NCI-H2081 (cell line): ENCODE measurements at places on chromosomes 11 and 22.

- no peak for DNase-seq
Measured at GRCh38 chr11:78782725-78783124, 208.1 kb upstream of the NARS2 start.

GRCh38 chr22:23183061-23183698, 2.9 kb downstream of the BCR start:
- DNase-seq, result peak; percentile 28

- DNase-seq, result peak; percentile 40
Measured at GRCh38 chr11:95788921-95789505, 569 bp downstream of the FAM76B start.

DNA sequence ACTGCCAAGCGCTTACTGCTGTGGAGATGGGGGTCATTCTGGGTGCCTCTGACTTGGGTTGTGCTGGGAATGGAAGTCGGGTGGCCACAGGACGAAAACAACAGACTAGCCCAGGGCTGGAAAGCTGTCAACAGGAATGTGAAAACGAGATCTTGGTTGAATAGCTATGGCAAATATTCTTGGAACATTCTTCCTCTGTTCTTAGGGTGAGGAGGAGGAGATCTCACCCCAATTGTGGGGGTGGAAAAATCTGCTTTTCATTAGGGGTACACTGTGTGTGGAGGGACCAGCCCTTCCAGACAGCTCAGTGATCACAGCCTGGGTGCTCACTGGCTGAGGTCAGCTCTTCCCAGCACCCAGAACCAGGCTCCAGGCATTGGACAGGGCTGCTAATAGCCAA, 52.0 kb upstream of the PRSS23 start:
- DNase-seq, result no peak

DNA sequence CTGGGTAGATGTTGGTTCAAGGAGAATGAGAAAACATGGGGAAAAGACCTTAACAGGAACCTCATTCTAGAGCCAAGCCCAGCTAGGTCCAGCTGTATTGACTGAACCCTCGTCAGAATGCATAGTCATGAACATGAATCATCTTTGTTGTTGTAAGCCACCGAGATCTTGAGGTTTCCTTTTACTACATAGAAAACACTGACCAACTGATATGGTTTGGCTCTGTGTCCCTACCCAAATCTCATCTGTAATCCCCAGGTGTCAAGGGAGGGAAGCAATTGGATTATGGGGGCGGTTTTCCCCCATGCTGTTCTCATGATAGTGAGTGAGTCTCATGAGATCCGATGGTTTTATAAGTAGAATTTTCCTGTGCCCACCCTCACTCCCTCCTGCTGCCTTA, 19.4 kb upstream of the PHOX2A start:
- no peak for DNase-seq

DNA sequence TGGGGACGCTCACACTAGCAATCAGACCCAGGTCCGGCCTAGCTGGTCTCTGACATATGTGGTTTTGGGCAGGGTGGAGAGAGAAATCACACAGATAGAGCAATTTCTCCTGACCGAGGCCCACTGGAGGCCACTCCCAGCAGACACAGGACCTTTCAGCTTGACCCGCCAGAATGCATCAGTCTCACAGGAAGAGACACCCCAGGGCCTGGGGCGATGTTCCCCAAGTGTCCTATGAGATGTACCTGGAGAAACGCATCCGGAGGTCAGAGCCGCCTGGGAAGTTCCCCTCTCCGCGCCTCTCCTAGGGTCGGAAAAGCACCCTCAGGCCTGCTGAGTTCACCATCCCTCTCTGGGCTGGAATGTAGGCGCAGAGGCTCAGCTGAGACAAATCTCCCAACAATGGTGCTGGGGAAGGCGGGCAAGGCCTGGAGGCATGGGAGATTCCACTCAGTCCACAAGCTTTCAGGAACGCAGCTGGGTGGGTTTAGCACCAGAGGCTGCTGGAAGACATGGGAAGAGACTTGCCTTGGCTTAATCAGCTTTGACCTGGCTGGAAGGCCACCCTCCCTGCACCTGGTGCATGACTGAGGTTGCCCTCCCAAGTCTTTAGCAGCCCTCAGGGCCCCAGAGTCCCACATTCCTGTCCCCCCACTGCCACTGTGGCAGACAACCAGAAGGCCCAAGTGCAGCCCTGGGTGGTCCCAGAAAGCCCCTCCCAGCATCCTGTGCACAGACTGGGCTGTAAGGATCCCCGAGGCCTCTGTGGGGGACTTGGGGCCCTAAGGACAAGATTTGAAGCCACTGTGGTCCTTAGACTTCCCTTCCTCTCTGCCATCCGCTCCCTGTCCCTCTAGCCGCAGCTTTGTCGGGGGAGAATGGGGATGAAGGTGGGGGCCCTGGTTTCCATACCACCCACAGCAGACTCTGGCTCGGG, 57.5 kb downstream of the RTL6 start:
- DNase-seq, result no peak

DNA sequence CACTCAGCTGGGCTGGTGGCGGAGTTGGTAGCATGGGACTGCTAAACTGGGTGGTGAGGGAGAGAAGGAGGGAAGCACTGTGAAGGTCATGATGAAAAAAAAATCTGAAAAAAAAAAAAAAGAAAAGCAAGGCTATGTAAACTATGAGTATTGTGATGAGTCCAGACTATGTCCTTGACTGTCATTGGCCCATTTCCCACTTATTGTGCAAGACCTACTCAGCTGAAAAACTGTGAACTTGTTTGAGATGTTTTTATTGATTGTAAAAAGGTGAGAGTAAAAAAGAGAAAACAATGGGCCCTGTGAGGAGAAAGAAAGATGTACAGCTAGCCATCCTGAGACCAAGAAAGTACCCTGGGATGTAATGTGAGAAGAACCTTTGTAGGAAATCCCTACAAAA, 798.4 kb upstream of the TENM4 start:
- DNase-seq, result no peak

- no peak for DNase-seq
Measured at GRCh38 chr11:119672597-119672996, 56.4 kb downstream of the NECTIN1 start.

GRCh38 chr11:84714316-84714780, 912.8 kb downstream of the DLG2 start:
- no peak for DNase-seq

- DNase-seq, result no peak
Measured at GRCh38 chr11:129380413-129380812, 4.8 kb downstream of the BARX2 start.

GRCh38 chr11:96242191-96242847, 100.7 kb downstream of the MAML2 start:
- no peak for DNase-seq

DNA sequence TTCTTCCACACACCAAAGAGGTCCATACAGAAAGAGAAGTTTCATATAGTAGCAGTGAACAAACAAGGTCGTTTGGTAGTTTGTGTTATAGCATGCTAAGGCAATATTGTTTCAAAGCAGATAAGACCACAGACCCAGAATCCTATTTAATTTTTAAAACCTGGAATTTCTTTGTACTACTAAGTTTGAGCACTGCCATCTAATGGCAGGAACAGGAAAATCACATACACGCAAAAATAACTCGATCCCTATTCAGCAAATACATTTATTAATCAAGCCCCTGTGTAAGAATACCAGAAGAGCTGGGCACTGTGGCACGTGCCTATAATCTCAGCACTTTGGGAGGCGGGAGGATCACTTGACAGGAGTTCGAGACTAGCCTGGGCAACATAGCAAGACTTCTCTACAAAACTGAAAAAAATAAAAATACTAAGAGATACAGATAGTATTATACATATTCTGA, 2.9 kb upstream of the BTBD10 start:
- peak; percentile 65 for DNase-seq

DNA sequence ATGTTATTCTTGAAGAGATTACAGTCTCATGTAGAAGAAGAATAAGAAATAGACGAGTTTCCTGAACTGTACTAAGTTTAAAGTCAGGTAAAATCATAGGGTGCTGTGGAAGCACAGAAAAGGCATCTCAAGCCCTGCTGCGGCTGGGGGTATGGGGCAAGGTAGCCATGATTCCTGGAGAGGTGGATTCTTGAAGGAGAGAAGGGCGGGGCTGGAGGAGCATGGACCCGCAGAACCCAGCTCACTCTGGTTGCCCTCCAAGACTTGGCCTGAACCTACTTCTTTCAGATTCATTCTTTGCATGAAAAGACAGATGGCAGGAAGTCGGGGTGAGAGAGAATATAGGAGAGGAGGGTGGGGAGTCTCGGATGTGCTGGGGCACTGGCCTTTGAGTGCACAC, 57.8 kb downstream of the OPCML start:
- DNase-seq, result no peak

GRCh38 chr11:115256397-115257197, 247.6 kb downstream of the CADM1 start:
- DNase-seq, result peak; percentile 89

- no peak for DNase-seq
Measured at GRCh38 chr11:19744130-19744529, 31.5 kb downstream of the NAV2 start.

DNA sequence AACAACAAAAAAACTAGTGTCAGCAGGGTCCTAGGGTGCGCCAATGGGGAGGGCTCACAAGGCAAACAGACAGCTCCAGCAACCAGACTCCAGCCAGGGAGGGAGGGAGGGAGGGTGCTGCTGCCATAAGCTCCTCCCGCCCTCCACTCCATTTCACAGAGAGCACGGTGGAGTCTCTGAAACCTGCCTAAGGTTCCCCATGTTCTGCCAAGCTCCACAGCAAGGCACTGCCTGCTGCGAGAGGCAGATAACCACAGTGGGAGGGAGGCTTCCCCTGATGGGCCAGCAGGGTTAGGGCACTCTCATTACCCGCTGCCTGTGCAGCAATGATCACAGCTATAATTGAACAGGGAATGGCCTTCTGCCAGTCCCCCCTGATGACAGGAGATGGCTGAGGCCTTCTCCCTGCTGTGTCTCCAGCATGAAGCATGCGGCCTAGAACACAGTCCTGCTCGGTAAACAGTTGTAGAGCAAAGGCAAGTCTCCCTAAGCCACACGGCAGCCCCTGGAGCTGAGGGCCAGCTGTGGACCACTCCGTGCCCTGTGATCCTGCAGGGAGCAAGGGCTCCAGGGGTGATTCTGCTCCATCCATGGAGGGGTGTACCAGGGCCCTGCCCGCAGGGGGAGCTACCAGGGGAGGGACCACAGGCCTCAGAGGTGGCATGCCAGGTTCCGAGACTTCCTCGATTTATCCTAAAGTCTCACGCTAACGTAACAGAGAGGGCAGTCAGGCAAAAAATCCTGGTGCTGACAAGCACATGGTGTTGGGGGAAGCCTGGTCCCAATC, 42.9 kb downstream of the PC start:
- peak; percentile 19 for DNase-seq

DNA sequence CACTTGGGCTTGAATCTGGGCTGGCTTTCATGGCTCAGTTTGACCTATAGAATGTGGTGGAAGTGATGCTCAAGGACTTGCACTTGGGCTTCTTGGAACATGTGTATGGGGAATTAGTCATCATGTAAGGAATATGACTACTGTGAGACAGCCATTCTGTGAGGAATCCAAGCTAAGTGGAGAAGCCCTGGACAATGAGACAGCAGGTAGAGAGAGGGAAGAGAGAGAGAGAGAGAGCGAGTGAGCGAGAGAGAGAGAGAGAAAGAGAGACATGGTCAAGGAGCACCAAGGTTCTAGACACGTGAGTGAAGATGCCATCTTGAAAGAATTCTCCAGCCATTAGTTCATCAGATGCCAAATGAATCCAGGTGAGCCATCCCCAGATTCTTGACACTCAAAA, 261.6 kb upstream of the SORL1-AS1 start:
- DNase-seq, result no peak

- DNase-seq, result no peak
Measured at GRCh38 chr11:2319791-2320472, 18.1 kb downstream of the TSPAN32 start.

DNA sequence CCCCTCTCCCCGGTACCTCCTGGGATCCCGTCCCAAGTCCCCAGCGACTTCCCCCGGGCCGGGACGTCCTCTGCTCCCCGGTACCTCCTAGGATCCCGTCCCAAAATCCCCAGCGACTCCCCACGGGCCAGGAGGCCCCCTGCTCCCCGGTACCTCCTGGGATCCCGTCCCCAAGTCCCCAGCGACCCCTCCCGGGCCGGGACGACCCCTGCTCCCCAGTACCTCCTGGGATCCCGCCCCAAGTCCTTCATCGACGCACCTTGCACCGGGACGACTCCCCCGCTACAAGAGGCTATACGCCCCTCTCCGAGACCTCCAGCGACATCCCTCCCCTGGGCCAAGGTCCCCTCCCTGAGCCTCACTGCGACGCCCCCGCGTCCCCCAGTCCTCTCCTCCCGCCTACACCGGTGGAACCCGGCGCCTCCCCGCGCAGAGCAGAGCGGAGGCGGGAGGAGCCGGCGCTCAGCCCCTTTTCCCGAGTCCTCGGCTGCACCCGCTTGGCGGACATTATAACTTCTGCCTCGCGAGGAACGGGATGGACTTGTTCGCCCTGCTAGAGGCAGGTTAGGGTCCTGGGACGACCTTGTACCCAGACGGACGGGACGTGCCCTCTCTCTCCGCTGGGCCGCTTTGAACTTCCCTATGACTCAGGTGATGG, 912 bp downstream of the KREMEN1 start:
- no peak for DNase-seq

DNA sequence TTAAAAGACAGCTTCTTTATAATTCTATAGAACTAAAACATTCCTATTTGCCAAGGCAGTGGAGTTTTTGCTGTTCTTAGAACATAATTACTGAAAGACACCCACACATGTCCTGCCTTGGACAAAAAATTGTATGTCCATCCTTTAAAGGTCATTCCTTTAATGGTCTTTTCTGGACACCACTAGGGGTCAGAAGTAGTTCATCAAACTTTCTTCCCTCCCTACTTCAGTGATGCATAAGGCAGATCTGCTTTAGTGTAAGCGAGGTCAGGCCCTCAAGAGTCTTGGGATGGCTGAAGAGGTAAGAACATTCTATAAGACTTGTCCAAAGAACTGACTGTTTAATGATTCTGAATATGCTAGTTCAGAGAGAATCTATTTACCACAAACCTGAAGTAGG, 4.3 kb upstream of the OR51V1 start:
- DNase-seq, result peak; percentile 2

DNA sequence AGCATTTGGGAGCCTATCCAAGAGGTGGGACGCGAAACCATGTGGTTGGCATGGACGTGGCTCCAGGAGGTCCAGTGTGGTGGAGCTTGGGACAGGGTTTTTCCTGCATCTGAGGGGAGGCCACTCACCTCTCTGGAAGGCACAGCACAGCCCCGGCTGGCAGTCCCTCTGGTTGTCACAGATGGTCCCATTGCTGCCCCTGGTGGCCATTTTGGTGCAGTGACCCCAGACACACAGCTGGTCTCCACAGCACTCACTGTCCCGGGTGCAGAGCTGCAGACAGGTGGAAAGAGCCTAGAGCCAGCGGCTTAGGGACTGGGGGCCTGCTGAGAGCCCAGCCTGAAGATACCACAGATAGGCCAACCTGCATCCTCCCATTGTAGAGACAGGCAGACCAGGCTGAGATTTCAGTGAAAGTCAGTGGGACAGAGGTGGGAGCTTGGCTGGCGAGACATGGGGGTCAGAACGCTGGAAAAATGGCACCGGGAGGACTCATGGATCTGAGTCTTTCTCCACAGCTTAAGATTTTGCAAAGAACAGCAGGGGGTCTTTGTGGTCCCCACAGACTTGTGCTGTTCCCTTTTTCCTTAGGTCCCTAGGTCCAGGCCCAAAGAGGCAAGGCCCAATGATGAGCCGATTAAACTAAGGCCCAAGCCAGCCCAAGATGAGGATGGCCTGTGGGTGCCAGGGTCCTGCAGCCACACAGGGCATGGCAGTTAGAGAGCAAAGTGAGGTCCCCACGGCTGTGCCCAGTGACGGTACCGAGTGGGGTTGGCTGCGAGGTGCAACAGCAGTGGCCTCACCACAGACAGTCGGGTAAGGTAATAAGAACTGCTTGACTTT, 41.4 kb downstream of the DKK3 start:
- DNase-seq, result peak; percentile 65

GRCh38 chr22:42270176-42270509, 310 bp downstream of the TCF20 start:
- no peak for DNase-seq

GRCh38 chr22:49565516-49565855, 262.2 kb downstream of the BRD1 start:
- no peak for DNase-seq
